HT1080 (cell line): ENCODE measurements at places on chromosomes 2 and 18.

DNA sequence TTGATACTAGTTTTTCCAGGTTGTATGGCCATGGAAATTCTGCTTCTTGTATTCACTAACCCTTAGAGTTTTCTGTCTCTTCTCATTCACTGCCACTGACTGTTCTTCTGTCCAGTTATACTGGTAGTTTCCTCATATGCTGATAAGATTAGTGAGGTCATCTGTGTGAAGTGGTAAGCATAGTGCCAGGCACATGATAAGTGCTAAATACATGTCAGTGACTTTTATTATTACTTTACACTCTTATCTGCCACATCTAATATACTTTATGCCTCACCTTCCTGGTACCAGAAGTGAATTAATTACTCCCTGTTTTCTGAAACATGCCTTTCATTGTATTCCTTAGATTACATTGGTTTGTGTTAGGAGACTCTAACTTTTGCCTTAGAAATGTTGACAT, 91.3 kb downstream of the NBEAL1 start:
- no peak for DNase-seq

- no peak for DNase-seq
Observed at GRCh38 chr2:25251071-25251421, 82.7 kb upstream of the POMC start.

GRCh38 chr2:85668857-85669142, 801 bp upstream of the SFTPB start:
- no peak for DNase-seq

GRCh38 chr2:111049792-111050640, 70.7 kb upstream of the BCL2L11 start:
- DNase-seq = no peak

DNA sequence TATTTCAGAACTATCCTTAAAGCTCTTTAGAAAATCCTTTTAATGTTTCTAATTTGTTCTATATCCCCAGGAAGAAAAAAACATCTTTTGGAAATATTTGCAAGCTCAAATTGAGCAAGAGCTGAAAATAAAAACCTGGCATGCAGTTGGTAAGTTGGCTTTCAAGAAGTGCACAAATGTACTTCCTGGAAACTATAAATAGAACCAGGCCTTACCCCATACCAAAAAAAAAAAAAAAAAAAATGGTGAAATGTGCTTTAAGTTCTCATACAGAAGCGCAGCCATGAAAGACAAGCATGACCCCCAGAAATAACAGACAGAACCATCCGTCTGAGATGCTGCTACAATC, 178.5 kb downstream of the HDAC4 start:
- DNase-seq = no peak

DNA sequence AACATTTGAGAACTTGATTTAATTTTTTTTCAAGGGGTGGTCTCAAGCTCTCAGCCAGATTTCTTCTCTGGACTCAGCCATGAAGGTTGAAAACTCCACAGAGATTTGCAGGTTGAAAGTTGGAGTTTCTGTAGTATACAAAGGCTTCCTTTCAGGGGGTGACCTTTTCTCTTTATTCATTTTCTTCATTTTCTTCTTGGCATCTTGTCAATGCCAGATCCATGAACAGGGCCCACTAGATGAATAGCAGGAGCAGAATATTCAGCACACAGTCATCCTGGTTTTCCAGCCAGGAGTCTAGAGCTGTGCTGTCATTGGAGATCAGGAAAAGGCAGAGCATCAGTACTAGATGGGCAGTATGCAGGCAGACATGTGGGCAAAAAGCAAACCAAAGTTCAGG, 62.0 kb downstream of the INSIG2 start:
- DNase-seq = no peak

DNA sequence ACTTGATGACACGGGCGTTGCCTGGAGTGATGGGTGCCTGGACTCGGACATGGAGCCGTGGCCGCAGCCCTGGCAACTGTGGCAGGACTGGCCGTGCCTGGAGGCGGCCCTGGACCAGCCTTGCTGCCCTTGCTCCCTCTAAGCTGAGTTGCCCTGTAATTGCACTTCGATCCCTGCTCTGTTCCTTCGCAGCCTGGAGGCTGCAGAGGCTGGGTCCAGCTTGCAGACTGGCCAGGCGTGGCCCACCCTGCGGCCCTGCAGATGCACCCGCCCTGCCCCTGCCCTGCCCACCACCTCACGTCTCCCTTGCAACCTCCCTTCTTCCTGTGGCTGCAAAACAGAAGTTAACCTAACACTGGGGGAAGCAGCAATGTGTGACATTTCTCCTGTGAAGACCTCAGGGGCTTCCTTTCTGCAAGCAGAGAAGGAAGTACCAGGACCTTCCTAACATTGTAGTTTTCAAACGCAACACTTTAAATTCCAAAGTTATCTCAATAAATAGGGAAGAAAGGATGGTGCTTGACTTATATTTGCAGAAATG, 174.6 kb upstream of the TPO start:
- no peak for DNase-seq

DNA sequence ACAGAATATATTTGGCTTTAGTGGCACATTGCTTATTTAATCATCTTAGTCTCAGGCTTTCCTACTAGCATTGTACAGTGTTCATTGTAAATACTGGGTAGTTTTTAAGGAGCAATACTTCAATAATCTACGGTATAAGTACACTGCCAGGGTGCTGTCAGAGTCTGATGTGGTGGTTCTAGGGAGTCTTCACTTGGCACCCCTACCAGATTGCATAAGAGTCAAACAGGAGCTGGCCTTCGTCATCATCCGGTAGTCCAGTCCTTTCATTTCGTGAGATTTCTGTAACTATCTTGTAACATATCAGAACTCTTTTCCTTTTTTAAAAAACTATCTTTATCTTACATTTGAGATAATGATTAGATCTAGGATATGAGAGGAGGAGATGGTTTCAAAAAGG, 91.1 kb downstream of the ZNF532 start:
- DNase-seq = no peak

DNA sequence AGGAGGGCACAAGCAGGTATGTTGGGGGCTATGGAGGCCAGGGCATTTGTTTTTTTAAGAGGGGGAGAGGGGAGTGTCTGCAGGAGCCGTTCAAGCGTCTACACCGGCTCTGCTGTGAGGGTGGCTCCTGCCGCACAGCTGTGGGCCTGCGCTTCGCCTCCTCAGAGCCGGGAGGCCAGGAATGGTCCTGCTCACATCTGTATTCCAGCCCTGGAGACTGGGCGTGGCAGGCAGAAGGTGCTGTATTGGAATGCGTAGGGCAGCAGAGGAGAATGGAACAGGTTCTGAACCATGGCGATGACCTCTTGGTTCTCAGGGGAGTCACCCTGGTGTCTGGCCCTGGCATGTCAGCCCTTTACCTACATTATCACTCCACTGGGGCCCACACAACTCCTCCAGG, 26.8 kb upstream of the INHBB start:
- no peak for DNase-seq

GRCh38 chr2:198953328-198953727, 504.4 kb downstream of the SATB2 start:
- DNase-seq = no peak

GRCh38 chr18:55252901-55253300, 293.6 kb upstream of the CCDC68 start:
- DNase-seq = no peak

- no peak for DNase-seq
Observed at GRCh38 chr18:23258566-23259469, 123.5 kb downstream of the CABLES1 start.

DNA sequence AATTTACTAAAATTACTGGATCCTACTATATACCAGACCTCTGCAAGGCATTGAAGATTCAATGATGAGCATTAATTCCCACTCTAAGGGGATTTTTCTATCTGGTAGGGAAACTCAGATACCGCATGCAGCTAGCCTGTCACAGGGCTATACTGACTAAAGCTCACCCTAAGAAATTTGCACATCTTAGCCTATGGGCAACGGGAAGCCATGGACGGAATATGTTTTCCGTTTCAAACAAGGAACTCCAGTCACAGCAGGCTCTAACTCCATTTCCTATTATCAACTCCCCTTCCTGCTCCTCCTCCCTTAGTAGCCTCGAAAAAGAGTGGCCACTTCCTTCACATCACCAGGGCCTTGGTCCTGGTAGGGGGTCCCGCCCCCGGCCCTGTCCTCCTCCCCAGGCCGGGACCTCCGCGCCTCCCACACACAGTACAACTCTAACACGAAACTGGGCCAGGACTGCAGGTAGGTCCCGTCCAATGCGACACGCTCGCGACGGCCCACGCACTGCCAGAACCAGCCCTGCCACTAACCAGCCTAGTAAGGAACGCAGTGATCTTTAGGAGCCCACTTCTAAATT, 659 bp upstream of the COX5B start:
- DNase-seq = no peak

- no peak for DNase-seq
Observed at GRCh38 chr18:13485604-13486003, 240.8 kb downstream of the FAM210A start.

GRCh38 chr2:171309455-171310286, 124.1 kb downstream of the METTL8 start:
- no peak for DNase-seq

GRCh38 chr2:168723275-168723899, 79.0 kb upstream of the NOSTRIN start:
- DNase-seq = no peak

GRCh38 chr2:112483042-112483473, 1.1 kb downstream of the TTL start:
- DNase-seq = peak; percentile 74

- no peak for DNase-seq
Observed at GRCh38 chr2:109135359-109136197, 6.6 kb downstream of the SH3RF3 start.

DNA sequence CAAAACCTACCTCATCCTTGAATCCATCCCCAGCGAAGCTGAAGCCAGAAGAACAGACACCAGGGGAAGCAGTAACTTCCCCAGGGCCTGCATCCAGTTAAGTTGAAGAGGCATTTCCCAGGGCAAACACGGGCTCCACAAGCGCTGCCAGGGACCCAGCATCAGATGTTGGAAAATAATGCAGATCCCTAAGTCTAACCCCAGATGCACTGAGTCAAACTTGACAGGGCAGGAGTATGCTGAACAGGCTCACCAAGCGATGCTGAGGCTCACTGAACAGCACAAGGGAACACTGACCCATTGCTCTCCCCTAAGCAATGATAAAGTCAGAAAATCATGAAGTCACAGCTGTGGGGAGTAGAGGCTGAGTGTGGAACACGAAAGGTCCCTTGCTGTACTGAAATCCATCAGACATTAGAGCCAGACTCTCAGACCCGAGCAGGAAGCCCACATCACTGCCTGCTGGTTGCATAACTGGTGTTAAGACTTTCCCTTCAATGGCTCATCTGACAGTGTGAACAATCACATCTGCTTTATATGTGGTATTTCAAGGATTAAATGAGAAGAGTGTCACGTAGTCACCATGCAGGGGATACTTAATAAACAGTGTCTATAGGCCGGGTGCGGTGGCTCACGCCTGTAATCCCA, 36.2 kb downstream of the TNS1 start:
- DNase-seq = no peak

DNA sequence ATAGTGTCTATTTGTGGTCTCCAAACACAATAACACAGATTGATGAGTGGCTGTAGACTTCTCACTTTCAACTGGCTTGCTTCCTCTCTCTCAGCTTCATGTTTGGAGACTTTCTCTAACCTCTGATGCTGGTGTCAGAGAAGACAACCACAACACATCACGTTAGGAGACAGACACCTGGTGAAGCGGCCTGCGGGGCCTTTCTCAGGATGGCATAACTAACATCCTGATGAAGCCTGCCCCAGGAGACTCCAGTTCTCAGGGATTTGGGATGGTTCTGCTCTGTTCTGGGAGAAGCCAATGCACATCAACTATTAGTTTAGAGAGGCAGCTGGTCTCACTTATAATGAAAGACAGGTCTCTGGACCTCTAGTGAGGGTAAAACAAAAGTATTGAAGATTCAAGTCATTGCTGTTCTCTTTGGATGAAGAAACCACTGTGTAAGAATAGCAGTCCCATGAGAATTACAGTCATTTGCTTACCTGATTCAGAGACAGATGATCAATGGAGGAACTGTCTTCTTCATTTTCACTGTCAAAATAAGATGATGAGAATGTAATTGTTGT, 2.0 kb downstream of the IL1A start:
- DNase-seq = no peak

- DNase-seq = no peak
Observed at GRCh38 chr18:64380117-64380516, 231.2 kb upstream of the LINC00305 start.

DNA sequence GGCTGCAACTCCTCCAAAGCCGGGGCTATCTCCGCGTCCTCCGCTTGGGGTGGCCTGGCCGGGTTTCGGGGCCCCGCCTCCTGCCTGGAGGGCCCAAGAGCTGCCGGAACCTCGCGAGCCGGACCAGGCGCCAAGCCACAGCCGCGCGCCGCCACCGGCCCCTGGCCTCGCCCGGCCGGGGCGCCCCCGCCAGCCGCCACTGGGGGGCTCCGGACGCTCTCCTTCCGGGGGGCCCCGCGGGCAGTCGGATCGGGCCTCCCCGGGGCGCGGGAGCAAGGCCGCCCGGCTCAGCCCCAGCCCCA, 17.4 kb upstream of the HAAO start:
- DNase-seq = peak; percentile 64

GRCh38 chr2:126775300-126775985, 119.5 kb downstream of the GYPC start:
- DNase-seq = no peak

GRCh38 chr2:232447638-232448303, 8.2 kb upstream of the ALPI start:
- DNase-seq = no peak

GRCh38 chr2:26477911-26478253, at the start of gene OTOF:
Gene OTOF, minus strand, starts transcription at chr2:26478124.
- DNase-seq = peak; percentile 50

GRCh38 chr2:29053670-29054400, 20.5 kb downstream of the PCARE start:
- no peak for DNase-seq

DNA sequence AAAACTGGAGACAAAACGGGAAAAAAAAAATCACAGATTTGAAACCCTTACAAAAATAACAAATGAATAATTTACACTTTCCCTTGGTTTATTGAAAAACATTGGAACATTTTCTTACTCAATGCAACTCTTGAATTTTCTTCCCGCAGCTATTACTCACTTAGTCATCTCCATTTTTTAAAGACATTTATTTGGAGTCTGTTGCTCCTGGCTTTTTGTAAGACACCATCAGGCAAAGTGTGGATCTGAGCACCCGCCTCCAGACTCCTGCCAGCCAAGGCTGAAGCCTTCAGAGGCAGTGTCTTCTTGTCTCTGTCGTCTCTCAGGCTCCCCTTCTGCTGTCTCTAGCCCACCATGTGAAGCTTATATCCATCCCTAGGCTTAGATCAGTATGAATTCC, 46.2 kb downstream of the TRIB2 start:
- DNase-seq = no peak

- peak; percentile 69 for DNase-seq
Observed at GRCh38 chr2:207241198-207241597, 75.5 kb upstream of the KLF7 start.

DNA sequence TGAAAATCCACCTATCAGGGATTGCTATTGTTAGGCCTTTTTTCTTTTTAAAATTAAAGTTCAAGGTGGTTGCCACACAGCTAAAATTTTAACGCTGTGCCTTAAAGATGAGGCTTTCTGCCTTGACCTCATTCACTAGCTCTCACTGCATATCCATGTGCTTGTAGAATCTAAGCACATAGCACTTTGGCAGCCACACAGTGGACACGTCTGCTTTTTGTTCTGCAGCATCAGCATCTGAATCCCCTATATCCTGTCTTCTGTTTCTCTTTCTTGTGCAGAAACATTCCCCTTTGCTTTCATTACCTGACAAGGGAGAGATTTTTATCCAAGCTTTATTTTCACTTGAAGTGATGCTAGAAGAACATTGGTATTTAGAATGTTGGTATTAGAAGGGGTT, 38.1 kb downstream of the RALB start:
- no peak for DNase-seq

- no peak for DNase-seq
Observed at GRCh38 chr2:234444242-234444730, 52.6 kb downstream of the ARL4C start.

GRCh38 chr18:70421471-70422390, 132.9 kb downstream of the SOCS6 start:
- peak; percentile 99 for DNase-seq
